ENCODE measurements at places on chromosomes 2 and 18.

- DNase-seq, result no peak
These were observed 36.7 kb downstream of the DNMT3A start for GRCh38 chr2:25304826-25305596.

DNA sequence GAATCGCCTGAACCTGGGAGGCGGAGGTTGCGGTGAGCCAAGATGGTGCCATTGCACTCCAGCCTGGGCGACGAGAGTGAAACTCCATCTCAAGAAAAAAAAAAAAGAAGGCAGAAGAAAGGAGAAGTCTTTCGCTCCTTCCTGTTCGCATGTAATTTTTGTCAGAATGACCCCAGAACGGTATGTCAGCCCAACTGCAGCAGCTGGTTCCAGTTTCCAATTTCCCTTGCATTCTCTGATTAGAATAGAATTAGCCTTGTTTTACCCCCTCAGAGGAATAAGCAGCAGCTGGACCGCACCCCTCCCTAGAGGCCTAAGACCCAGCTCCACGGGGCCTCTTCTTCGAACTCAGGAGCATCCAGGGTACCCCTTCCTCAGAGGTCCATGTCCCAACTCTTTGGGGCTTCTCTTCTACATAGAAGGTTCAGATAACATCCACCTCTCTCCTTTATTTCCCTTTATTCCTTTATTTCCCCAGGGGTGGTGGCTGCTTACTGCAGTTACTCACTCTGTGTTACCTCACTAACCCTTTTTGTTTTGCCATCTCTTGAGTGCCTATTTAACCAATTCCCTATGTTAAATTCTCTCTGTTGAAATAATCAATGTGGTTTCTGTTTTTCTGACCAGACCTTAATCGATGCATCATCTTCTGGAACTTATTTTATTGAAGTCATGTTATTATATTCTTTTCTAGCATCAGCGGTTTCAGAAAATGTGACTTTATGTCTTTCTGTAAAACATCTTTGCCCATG is 7.2 kb upstream of the PUM2 start:
- DNase-seq, result no peak

DNA sequence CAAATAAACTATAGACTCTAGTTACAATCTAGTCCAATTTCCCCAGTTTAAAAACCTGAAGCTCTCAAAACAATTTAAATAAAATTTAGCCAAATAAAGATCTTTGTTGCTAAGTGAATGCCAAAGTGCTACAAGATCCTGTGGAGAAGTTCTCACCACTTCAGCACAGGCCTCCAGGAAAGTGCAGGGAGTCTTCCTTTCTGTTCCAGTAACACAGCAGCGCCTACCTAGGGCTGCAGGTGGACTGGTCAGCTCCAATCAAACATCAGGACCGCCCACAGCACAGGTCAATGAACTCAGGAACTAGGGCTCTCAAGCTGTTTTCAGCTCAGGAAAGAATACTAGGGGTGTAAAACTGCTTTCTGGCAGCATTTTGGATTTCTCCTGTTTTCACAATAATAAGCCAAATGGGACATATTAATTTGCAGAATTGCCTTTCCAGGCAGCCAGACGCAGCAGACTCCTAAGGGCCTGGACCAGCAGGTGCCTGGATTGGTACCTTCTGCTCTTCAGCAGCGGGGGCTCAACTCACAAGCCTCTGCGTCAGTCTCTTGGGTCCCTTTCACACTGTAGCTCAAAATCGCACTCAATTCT is 1.5 kb downstream of the FAM110C start:
- DNase-seq, result no peak

DNA sequence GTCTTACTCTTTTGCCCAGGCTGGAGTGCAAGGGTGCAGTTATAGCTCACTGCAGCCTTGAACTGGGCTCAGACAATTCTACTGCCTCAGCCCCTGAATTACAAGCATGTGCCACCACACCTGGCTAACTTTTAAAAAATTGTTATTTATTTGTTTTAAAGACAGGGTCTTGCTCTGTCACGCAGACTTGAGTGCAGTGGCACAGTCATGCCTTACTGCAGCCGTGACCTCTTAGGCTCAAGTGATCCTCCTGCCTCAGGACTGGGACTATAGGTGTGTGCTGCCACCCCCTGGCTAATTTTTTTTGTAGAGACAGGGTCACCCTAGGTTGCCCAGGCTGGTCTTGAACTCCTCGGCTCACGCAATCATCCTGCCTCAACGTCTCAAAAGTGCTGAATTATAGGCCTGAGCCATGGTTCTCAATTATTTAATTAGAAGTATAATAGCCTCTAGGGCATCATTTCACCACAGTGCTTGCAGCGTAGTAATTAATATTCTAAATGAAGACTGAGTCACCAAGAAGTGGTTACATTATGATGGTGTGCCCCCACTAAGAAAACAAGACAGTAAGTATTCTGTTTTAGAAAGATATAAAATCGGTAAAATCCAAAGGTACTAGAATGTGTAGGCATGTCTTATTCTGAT is 69.6 kb downstream of the EML4 start:
- DNase-seq, result peak; percentile 41

GRCh38 chr2:225042800-225043167 is 516 bp upstream of the DOCK10 start:
- no peak for DNase-seq

- peak; percentile 4 for DNase-seq
These were observed 1.2 kb upstream of the CCNT2 start for GRCh38 chr2:134917360-134917865.

GRCh38 chr2:196389670-196390069 is 218.3 kb upstream of the STK17B start:
- no peak for DNase-seq

- no peak for DNase-seq
These were observed 43.9 kb upstream of the GALR1 start for GRCh38 chr18:77205769-77206168.

DNA sequence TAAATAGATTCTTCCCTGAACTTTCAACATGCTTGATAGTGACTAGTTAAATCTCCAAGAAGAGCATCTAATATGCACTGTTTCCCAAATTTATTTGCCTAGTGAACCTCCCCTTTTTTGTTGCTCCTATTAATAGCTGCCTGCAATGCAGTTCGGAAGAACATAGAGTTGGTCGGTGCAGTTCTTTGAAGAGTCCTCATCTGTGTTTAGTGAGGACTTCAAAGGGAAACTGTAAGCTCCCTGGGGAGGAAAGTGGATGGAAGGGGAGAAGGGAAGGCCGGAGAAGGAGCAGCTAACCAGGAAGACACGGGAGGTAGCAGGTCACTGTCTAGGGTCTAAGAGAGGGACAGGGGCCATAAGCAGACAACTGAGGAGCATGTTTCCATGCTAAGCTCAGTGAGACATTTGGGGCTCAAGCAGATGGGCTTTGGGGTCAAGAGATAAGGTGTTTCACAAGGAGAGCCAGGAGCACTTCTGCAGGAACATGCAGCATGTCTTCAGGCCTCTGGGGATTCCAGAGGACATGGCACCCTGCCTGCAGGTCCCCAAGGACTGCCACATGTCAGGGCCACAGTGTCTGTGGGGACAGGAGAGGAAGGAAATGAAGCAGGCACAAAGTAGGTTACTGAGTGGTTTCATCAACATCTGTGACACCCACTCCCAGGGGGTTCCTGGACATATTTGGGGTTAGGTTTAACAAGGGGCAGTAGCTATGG is 48.7 kb upstream of the ANXA4 start:
- peak; percentile 55 for DNase-seq

DNA sequence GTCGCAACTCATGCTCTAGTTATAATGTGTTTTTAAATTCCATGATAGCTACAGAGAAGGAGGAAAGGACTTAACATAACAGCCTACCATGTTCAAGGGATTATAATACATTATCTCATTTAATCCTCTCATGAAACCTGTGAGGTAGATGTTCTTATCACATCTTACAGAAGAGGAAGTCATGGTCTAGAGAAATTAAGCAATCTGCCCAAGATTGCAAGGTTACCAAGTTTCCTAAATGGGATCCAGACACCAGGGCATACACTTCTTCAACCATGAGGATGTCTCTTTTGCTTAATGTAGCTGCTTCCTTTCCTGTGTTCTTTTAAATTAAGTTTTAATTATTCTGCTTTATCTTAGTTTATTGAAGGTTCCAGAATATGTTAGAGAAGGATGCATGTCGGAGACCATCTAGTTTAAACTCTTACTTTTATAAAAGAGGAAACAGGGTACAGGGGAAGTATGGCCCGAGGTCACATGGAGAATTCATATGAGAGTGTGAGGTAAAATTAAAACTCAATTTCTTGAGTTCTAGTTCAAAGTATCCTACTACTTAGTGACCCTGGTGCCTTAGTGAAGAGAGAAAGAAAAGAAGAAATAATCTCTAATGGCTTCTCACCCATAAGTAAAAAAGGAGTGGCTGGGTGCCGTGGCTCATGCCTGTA is 3.6 kb upstream of the IL1A start:
- DNase-seq, result no peak

All from stimulated activated naive B cell treated with anti-CD40 and anti-IgM and Interleukin-4, amounts not matched to agents 10 μg/mL and 1 μg/mL and 100 μg/mL, for 72 hours (primary cell).